Effector CD4-positive, alpha-beta T cell (primary cell): ENCODE measurements at places on chromosomes 1 and 21.
A peak's percentile ranks its signal among the peaks of the same experiment; 100 is the strongest.

- no peak for DNase-seq
These were observed 11.6 kb downstream of the STYXL2 start for GRCh38 chr1:167105271-167106118.

- no peak for DNase-seq
These were observed 441.4 kb downstream of the RPS6KC1 start for GRCh38 chr1:213492161-213493041.

DNA sequence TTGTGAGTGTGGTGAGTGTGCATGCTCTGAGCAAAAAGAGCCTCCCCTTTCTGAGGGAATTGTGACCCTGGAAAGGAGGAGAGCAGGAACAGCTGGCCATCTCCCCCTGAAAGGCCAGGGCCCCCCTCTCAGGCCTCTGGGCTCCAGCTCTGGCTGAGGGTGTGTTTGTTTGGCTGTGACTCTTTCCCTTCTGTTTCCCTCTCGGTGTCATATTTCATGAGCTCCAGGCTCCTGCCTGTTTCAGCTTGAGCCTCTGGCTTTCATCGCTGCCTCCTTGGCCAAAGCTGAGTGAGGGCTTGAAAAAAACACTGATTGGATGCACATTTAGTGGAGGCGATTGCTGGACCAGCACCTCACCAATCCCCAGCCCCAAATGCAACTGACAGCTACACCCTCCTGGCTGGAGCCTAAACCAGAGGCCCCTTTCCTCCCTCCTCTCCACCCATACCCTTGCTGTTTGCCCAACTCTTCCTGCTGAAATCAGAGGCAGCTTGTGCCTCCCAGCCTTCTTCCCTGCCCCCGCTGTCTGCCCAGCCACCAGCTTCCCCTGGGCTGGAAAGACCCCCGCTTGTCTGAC, 64.1 kb downstream of the DDR2 start:
- no peak for DNase-seq

- DNase-seq: no peak
These were observed 3.6 kb downstream of the BEST4 start for GRCh38 chr1:44784094-44785028.

DNA sequence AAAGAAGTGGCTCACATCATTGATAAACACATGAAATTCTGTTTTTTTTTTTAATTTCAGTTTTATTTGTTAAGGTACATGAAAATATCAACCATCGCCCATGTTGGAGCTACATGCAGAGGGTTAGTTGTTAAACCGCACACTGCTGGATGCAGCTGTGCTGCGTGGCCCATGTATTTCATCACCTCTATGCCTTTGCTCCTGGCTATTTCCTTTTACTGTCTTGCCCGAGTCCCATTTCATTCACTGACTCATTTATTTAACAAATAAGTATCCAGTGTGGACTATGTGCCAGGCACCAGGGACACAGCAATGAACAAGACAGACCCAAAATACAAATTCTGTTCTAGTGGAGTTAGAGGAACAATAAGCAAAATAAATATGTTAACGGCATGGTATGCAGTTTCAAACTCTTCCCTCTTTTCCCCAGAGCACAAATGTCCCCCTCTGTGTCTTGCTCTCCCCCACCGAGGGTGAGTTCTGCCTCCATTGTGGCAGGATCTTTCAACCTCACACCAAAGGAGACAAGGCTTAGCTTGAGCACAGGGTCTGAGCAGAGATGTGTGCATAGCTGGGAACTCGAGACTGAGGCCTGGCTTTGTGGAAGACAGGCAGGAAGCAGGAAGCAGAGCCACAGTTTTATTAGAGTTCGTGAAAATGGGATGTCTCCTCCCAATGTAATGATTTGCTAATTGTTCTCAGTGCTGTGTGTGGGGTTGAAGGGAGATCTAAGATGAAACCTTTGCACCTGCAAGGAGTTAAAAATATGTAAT, 44.6 kb downstream of the MAN1C1 start:
- DNase-seq: no peak

DNA sequence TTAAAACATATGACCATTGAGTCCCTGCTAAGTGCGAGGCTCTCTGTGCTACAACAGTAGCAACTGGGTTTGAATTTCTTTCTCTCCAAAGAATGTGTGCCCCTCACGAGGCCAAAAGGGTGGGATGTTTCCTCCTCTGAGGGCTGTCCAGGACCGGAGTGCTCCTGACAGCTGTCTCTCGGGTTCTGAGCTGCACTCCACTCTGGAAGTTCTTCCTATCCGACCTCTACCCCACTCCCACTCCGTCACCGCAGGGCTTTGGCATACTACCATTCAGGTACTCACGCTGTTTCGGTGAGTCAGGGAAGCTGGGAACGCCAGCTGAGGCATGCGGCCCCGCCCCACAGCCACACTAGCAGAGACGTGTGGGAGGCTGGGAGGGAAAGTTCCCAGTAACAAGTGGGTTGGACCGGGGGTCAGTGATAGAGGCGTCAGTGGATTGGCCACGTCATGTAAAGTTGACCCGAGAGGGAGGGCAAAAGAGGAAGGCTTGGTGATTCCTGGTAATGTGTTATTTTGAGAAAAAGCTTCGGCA, 705 bp upstream of the SLC50A1 start:
- peak; percentile 20 for DNase-seq

- DNase-seq: no peak
These were observed 32.1 kb downstream of the HSD17B7 start for GRCh38 chr1:162822391-162823200.
